ENCODE measurements at places on chromosomes 2 and 18.

DNA sequence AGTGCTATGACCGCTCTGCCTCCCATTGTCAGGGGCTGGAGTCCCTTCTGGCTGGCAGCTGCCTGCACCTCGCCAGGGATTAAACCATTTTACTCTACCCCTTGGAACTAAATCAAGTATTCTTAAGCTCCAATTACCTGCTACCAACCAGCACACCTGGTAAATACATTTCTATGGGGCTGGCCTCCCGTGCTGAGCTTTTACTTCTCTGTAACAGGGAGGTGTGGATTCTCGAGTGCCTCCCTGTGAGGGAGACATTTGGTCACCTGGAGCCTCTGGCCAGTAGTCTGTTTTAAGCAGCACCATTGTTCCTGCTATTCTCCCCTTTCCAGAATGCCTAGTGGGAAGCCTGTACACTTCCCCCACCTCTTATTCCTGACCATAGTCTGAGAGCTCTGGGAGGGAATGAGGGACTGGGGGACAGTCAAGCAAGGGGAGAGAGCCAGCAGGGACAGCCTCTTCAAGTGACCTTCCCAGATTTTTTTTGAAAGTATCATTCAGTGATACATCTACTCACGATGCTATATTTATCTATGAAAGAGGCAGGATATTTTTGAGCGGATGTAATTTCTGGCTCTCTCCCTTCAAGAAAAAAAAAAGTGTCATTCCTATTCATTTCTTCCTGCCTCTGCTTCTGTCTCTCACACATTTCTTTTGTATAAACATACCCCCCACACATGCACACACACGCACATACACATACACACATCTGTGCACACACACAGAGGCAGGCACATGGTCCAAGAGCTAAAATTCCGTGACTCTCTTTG lies 112.8 kb downstream of the CAPN13 start:
- DNase-seq, result no peak

DNA sequence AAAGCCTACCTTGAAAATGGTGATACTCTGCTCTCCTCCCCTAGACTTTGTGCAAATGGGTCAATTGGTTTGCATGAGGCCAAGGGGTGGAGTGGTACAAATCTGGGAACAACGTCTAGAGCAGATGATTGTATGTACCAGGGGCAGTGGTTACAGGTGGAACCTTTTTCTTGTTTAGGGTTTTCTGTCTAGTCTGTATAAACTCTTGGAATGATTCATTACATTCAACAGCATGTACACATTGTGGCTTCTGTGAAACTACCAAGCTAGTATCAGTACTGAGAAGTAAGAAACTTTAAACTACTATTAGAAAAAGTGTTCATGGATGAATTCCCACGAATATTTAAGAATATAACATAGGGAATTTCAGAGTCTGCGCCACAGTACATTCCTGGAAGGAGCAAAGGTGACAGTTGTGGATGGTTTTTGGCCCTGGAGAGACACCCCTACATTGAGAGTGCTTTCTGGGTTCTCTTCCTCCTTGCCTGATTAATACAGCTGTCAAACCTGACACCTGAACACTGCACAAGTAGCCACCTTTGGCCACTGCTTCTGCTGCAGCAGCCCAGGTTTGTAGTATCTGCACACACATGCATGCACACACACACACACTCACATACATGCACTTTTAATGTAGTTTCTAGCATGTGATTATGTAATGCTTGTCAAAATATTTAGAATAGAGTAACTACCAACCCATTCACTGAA lies 30.0 kb downstream of the CFAP221 start:
- DNase-seq, result no peak

DNA sequence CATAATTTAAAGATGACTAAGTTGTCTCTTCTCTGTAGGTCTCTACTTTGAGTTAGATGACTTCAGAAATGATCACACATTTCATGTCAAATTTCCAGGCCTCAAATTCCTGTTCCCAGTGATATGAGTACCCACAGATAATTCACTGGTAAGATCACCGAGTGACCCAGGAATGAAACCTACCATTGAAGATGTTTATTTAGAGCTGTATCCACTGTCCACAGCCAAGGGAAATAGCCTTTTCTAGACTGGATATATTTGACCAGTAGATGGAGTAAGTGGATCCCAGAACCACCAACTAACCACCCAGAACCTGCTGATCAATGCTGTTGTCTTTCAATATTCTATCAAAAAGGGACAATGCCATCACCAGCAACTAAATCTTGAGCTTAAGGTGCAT lies 238.8 kb downstream of the SLC8A1 start:
- no peak for DNase-seq

- no peak for DNase-seq
These were observed 1.6 kb upstream of the CXXC1 start for GRCh38 chr18:50289108-50289443.

GRCh38 chr18:36315736-36316135 lies 18.2 kb downstream of the FHOD3 start:
- no peak for DNase-seq

- DNase-seq, result no peak
These were observed 45.6 kb downstream of the INPP4A start for GRCh38 chr2:98489971-98490962.

DNA sequence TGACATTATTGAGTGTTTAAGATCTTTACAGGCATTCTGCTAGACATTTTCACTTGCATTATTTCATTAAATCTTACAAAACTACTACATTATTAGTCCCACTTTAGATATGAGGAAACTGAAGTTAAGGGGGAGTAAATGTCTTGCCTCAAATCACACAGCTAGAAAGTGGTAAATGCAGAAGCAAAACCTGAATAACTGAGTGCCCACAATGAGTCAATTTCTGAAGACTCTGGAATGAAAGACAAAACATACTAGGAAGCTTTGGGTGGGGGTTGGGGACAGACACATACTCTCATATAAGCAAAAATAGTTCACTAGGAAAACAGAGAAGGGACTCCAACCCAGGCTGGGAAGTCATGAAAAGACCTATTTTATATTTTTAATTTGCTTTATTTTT lies 214.4 kb upstream of the LRATD1 start:
- DNase-seq, result no peak

DNA sequence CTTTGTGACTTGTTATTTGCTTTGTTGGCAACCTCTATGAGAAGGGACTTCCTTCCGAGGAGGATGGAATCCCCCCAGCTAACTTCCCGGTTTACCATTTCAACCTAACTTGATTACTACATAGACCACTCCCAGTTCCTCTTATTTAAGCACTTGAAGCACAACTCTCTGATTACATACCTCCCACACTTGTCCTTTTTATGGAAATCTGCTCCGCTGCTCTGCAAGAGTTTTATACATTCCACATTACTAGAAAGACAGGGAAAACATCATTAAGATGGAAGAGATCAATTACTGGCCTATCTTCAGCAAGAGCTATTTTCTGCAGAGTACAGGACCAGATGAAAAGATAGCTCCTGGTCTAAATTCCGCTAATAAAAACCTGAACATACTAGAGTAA lies 160.0 kb upstream of the PGAP1 start:
- DNase-seq, result no peak

DNA sequence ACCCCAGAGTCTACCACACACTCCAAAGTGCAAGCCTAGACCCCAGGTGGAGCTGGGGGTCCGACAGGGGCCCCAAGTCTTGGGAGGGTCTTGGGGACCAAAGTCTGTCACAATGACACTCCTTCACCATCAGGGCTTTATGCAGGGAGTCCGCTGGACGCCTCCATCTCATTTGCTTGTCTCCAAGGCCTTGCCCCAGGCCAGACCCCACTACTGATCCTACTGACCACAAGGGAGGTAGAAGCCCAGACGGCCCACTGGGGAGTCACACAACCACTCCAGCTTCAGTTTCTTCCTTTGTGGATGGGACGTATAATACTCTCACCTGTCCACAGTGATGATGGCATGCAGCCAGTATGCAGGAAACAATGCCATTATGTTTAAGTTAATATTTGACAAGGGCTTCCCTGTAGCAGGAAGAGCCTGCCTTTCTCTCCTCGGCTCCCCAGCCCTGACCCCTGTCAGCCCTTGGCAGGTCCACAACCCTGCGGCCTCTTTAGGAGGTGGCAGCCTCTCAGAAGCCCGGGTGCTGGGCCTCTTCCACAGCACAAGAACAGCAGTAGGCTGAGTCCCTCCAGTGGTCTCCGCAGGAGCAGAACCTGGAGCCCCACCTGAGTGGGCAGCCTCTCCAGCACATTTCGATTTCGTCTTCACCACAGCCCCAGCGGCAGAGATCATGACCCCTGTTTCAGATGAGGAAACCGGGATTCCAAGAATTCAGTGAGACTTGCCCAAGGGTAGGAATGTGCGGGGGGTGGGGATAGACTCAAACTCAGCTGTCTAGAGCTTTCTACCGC lies 6.5 kb downstream of the BIN1 start:
- DNase-seq, result no peak

- DNase-seq, result no peak
These were observed 4.4 kb upstream of the FARP2 start for GRCh38 chr2:241351640-241352031.

- DNase-seq, result no peak
These were observed 43.3 kb downstream of the TMEM200C start for GRCh38 chr18:5851998-5852397.

DNA sequence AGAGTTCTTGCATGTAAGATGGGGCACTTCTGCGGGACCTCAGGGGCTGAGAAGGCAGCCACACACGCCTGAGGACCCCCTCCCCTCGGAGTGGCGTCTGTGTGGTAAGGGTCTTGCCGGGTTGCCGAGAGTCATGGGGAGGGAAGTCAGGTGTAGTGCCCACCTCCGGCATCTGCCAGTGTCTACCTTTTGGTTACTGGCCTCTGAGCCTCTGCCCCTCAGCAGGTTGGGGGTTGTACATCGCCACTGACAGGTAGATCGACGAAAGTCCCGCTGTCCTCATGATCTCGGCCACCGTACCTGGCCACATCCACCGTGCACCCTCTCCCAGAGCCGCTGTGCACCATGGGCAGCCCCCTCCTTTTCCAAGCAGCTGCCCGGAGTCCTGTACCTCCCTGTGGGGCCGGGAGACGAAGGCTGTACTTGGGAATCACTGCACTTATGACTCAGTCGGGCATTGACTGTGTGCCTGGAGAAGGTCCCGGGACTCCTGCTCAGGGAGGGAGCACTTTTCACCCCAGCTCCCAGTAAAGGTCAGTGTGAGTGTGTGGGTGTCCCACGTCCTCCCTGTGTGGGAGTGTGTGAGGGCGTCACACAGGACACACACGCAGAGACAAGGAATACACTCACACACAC lies 332.4 kb upstream of the MYT1L start:
- no peak for DNase-seq

DNA sequence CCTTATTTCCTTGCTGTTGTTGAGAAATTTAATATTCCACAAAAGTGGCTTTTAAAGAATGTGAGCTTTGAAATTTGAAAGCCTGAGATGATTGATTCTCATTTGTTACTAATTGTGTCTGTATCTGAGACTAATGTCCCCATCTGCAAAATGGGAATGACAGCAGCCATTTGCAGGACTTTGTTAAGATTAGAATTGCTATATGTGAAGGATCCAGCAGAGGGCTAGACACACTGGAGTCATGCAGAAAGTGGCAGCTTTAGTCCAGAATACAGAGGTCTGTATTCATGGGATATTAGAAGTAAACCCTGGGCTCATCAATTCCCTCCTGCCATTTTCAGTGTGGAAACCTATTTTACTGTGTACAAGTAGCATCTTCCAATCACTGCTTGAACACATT lies 296.5 kb upstream of the GYPC start:
- no peak for DNase-seq

- no peak for DNase-seq
These were observed 96.8 kb downstream of the PRKCE start for GRCh38 chr2:45748239-45748638.

GRCh38 chr18:27135504-27136207 lies 49.5 kb downstream of the CHST9 start:
- DNase-seq, result no peak

GRCh38 chr2:200306196-200306930 lies at the start of gene SPATS2L:
SPATS2L (plus strand) TSS chr2:200306693; CDS start chr2:200389245, 82,552 bp downstream.
- DNase-seq, result peak; percentile 36

DNA sequence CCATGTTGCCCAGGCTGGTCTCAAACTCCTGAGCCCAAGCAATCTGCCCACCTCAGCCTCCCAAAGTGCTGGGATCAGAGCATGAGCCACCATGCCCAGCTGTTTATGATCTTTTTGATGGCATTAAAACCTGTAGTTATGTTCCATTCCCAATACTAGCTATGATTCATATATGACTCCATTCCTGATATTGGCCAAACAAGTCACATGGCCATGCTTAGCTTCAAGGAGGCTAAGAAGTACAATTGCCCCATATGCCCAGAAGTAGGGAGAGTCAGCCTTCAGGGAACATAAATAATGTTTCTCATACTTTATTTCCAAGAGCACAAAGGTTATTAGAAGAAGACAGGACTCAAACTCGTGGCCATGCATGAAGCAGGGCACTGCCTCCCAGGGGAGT lies 132.4 kb upstream of the RAB6C start:
- no peak for DNase-seq

- DNase-seq, result no peak
These were observed 18.2 kb upstream of the RESP18 start for GRCh38 chr2:219350710-219351221.

DNA sequence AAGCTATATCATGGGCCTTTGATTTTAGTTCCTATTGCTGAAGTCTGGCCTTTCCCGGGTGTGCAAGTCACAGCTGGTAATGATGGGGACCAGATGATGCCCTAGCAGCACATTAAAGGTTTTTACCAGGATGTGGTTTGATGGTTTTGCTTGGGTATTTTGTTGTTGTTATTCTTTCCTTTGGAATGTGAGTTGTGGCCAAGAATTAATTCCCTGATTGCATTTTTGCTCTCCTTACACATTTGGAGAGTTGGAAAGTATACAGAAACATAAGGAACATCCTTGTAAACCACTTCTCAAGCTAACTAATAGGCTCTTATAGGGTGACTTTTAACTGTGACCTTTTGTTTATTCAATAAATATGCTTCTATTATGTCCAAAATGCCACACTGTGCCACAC lies 154.1 kb upstream of the MMADHC start:
- DNase-seq, result no peak

DNA sequence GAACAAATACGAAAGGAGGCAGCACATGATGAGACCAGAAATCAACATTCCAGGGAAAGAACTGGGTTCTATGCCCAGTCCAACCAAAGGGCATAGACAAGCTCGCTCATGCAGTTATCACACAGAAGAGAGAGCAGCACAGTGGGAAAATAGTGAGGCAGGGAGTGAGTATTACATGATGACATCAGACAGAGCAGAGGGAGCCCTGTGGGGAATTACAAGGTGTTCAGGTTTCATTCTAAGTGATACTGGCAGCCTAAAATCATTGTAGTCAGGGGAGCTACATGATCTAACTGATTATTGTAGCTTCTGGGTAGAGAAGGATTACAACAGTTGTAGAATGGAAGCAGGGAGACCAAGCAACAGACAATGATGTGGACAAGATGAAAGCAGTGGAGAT lies 658.5 kb downstream of the ARHGAP15 start:
- no peak for DNase-seq

- no peak for DNase-seq
These were observed 21.0 kb upstream of the CYRIA start for GRCh38 chr2:16686641-16687040.

GRCh38 chr18:48724939-48725338 lies 186.1 kb downstream of the CTIF start:
- DNase-seq, result no peak

GRCh38 chr2:181528441-181528840 lies 71.3 kb downstream of the ITGA4 start:
- DNase-seq, result no peak
